ENCODE measurements at places on chromosomes 3 and 15. TPM values are rescaled to one million over a fixed set of nuclear protein-coding genes. Genes with fewer than 3 reads are reported as not detected.

GRCh38 chr15:48914717-48915116, 36.8 kb downstream of the EID1 start:
- H3K4me1 ChIP-seq, result no peaks in the 10 kb centered on the region
- no peaks in the 10 kb centered on the region for H3K36me3 ChIP-seq
- no peak overlapping the region for H3K4me3 ChIP-seq
- H3K27me3 ChIP-seq, result no peaks in the 10 kb centered on the region

- no peaks in the 10 kb centered on the region for H3K36me3 ChIP-seq
- H3K27ac ChIP-seq, result no peak overlapping the region
- no peaks in the 10 kb centered on the region for H3K27me3 ChIP-seq
- H3K4me3 ChIP-seq, result no peak overlapping the region
- H3K4me1 ChIP-seq, result no peaks in the 10 kb centered on the region
- DNase-seq, result no peak
Observed at GRCh38 chr3:113541519-113541918, 9.2 kb downstream of the SIDT1 start.

- DNase-seq, result no peak
- no peak overlapping the region for H3K4me3 ChIP-seq
- no peaks in the 10 kb centered on the region for H3K4me1 ChIP-seq
Observed at GRCh38 chr3:140832883-140833282, 108.8 kb upstream of the SLC25A36 start.

- no peaks in the 10 kb centered on the region for H3K27me3 ChIP-seq
- no peaks in the 10 kb centered on the region for H3K4me1 ChIP-seq
- no peak overlapping the region for H3K27ac ChIP-seq
- H3K4me3 ChIP-seq, result no peak overlapping the region
- no peak for DNase-seq
Observed at GRCh38 chr3:129768728-129769127, 124.8 kb downstream of the TMCC1 start.

DNA sequence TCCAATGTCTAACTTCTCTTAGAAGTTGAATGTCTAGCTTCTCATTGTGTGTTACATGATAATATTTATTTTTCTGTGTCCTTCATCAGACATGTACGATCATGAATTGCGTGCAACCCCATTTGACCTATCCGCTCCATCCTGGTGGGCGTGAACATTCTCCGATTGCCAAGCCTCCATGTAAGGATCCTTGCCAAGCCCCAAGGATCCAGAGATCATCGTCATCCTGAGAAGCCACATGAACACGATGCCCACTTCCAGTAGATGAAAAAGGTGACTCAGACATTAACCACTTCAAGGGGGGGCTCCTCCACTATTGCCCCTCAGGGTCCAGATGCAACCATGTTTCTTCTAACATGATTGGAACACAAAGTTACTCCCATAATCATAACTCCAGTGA, 25.5 kb upstream of the KNG1 start:
- no peaks in the 10 kb centered on the region for H3K4me1 ChIP-seq
- H3K27ac ChIP-seq, result no peak overlapping the region
- H3K4me3 ChIP-seq, result no peak overlapping the region
- H3K36me3 ChIP-seq, result no peaks in the 10 kb centered on the region

- H3K4me1 ChIP-seq, result peaks cover 3% of the 10 kb centered on the region
- no peaks in the 10 kb centered on the region for H3K27me3 ChIP-seq
- no peaks in the 10 kb centered on the region for H3K36me3 ChIP-seq
- H3K27ac ChIP-seq, result no peak overlapping the region
- no peak for DNase-seq
Observed at GRCh38 chr3:177714945-177715344, 517.7 kb upstream of the TBL1XR1 start.

- no peaks in the 10 kb centered on the region for H3K27me3 ChIP-seq
- no peak for DNase-seq
- H3K36me3 ChIP-seq, result no peaks in the 10 kb centered on the region
- H3K4me3 ChIP-seq, result no peak overlapping the region
- no peaks in the 10 kb centered on the region for H3K4me1 ChIP-seq
- H3K27ac ChIP-seq, result no peak overlapping the region
Observed at GRCh38 chr3:89955156-89955555, 847.7 kb downstream of the EPHA3 start.

- H3K27me3 ChIP-seq, result no peaks in the 10 kb centered on the region
- H3K36me3 ChIP-seq, result no peaks in the 10 kb centered on the region
- H3K27ac ChIP-seq, result no peak overlapping the region
- DNase-seq, result no peak
- peaks cover 16% of the 10 kb centered on the region for H3K4me1 ChIP-seq
Observed at GRCh38 chr3:58355179-58355578, 22.5 kb downstream of the PXK start.

GRCh38 chr15:39736412-39737195, 46.0 kb downstream of the FSIP1 start:
- no peak overlapping the region for H3K4me3 ChIP-seq
- H3K4me1 ChIP-seq, result no peaks in the 10 kb centered on the region
- H3K27me3 ChIP-seq, result no peaks in the 10 kb centered on the region

GRCh38 chr15:51075826-51076523, 18.7 kb downstream of the TNFAIP8L3 start:
- no peaks in the 10 kb centered on the region for H3K27me3 ChIP-seq
- H3K4me3 ChIP-seq, result no peak overlapping the region
- no peak overlapping the region for H3K27ac ChIP-seq
- H3K4me1 ChIP-seq, result peaks cover 7% of the 10 kb centered on the region
- no peak for DNase-seq

- DNase-seq, result no peak
- H3K4me1 ChIP-seq, result no peaks in the 10 kb centered on the region
- no peak overlapping the region for H3K27ac ChIP-seq
- no peak overlapping the region for H3K4me3 ChIP-seq
- H3K27me3 ChIP-seq, result no peaks in the 10 kb centered on the region
Observed at GRCh38 chr15:55829826-55830225, 86.9 kb upstream of the PRTG start.

DNA sequence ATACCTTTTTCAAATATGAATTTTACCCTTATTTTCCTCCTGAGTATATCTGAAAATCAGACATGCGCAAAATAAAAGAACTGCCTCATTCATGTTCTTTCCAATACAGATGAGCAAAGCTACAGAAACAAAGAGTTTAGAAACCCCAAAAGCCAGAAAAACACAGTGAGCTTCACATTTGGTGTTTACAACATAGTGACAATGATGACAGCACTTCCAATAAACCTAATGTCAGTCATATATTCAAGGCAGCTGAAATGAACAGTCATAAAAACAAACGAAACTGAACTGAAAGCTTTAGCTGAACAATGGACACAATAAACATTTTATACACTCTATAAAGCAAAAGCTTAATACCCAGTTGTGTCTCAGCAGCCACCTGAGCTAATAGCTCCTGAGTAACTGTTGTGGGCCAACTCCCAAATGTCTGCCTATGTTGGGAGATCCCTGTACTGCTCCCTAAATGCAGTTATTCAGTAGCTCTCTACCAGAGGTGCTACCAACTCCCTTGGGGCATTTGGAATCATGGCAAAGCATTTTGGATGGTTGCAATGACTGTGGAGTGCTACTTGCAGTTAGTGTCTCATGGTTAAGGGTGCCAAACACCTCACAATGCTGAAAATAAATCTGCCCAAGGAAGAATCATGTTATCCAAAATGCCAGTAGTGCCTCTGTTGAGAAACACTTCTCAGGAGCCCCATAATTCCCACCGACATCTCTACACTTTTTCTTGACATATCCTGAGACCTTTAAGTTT, 131.5 kb downstream of the TGFBR2 start:
- H3K4me1 ChIP-seq, result no peaks in the 10 kb centered on the region
- H3K4me3 ChIP-seq, result no peak overlapping the region
- no peak for DNase-seq
- no peak overlapping the region for H3K27ac ChIP-seq

- no peak overlapping the region for H3K27ac ChIP-seq
- no peaks in the 10 kb centered on the region for H3K27me3 ChIP-seq
- DNase-seq, result no peak
- no peaks in the 10 kb centered on the region for H3K36me3 ChIP-seq
- no peak overlapping the region for H3K4me3 ChIP-seq
Observed at GRCh38 chr15:86178845-86179244, 99.2 kb downstream of the AGBL1 start.

DNA sequence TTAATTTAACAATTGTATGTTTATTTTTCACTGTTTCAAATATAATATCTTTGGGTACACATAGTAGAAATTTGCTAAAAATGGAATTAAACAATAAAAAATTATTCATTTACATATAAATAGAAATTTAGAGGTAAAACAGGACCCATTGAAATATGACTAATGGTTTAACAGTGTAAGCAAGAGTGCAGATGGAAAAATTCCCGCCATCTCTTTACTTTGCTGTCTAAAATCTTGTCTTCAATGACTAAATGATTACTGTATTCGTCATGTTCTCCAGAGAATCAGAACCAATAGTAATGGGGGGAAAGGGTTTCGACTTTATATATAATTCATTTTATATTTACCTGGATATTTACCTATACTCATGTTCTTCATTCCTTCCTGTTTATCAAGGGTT, 163.1 kb downstream of the IL1RAP start:
- no peak overlapping the region for H3K27ac ChIP-seq
- DNase-seq, result no peak
- H3K4me3 ChIP-seq, result no peak overlapping the region
- H3K36me3 ChIP-seq, result no peaks in the 10 kb centered on the region

GRCh38 chr3:34388830-34389229, 590.4 kb downstream of the PDCD6IP start:
- peaks cover 3% of the 10 kb centered on the region for H3K4me1 ChIP-seq
- no peak overlapping the region for H3K27ac ChIP-seq
- H3K27me3 ChIP-seq, result no peaks in the 10 kb centered on the region
- H3K36me3 ChIP-seq, result no peaks in the 10 kb centered on the region
- DNase-seq, result no peak

DNA sequence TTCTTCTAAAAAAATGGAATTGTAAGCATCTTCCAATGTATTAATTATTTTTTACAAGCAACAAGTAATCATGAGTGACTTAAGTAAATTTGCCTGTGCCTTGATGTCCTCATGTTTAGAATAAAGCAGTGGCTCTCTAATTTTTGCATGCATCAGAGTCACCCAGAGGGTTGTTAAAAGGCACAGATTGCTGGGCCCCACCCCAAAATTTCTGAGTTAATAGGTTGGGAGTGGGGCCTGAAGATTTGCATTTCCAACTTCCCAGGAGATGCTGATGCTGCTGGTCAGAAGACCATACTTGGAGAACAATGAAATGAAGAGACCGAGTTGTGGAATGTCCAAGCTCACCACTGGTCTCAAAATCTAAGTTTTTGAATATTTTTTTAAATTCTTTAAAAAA, 70.2 kb downstream of the ARHGAP31 start:
- peaks cover 16% of the 10 kb centered on the region for H3K4me1 ChIP-seq
- H3K27ac ChIP-seq, result no peak overlapping the region
- no peaks in the 10 kb centered on the region for H3K27me3 ChIP-seq
- no peak overlapping the region for H3K4me3 ChIP-seq
- peaks cover 43% of the 10 kb centered on the region for H3K36me3 ChIP-seq

GRCh38 chr15:57911247-57911646, 154.3 kb downstream of the ALDH1A2 start:
- no peak for DNase-seq
- H3K27ac ChIP-seq, result no peak overlapping the region
- no peak overlapping the region for H3K4me3 ChIP-seq
- peaks cover 3% of the 10 kb centered on the region for H3K27me3 ChIP-seq

DNA sequence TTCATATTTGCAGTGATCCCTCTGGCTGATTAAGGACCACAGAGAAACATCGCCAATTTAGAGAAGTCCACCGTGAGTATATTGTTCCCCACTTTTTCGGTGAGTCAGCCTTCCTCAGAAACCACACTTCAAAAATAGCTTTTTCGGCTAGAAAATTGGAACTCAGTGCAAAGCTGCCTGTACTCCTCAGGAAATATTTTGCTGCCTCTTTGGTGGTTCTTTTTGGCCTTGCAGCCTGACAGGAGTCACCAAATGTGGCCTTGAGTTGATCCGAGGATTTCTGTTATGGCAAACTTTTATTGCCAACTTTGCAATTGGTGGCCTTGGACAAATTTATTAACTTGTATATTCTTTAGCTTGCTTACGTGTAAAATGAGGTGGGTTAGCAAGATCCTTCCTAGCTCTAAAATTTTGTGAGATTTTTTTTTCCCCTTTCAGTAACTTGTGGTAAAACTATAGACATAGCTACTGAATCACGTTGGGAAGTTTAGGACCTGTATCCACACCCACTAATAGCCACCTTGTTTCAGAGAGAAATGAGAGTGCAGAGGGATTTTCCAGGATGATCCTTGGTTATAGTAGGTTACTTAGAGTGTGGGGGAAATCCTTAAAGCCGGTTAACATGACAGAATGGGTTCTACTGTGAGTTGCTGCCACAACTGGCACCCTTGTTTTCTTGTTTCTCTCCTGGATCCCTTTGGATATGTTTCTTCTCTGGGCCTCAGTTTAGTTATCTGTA, 9.9 kb downstream of the ARL6IP5 start:
- no peak for DNase-seq
- H3K4me3 ChIP-seq, result no peak overlapping the region
- H3K27ac ChIP-seq, result peak overlapping the region; percentile 69
- H3K36me3 ChIP-seq, result peaks cover 10% of the 10 kb centered on the region
- H3K27me3 ChIP-seq, result no peaks in the 10 kb centered on the region
- H3K4me1 ChIP-seq, result peaks cover 81% of the 10 kb centered on the region

GRCh38 chr3:156978481-156978961, 152.4 kb downstream of the LEKR1 start:
- DNase-seq, result no peak
- H3K4me1 ChIP-seq, result no peaks in the 10 kb centered on the region
- H3K4me3 ChIP-seq, result no peak overlapping the region
- H3K36me3 ChIP-seq, result no peaks in the 10 kb centered on the region

- H3K4me1 ChIP-seq, result no peaks in the 10 kb centered on the region
- H3K36me3 ChIP-seq, result no peaks in the 10 kb centered on the region
Observed at GRCh38 chr3:158447408-158447807, 123.6 kb upstream of the MLF1 start.

- no peaks in the 10 kb centered on the region for H3K4me1 ChIP-seq
- H3K27me3 ChIP-seq, result no peaks in the 10 kb centered on the region
- H3K4me3 ChIP-seq, result no peak overlapping the region
Observed at GRCh38 chr3:2940062-2940461, 170.1 kb downstream of the IL5RA start.

GRCh38 chr15:21261396-21261964, 178.8 kb downstream of the POTEB3 start:
- H3K27me3 ChIP-seq, result no peaks in the 10 kb centered on the region
- H3K27ac ChIP-seq, result no peak overlapping the region
- DNase-seq, result peak; percentile 73
- H3K4me3 ChIP-seq, result no peak overlapping the region
- H3K36me3 ChIP-seq, result no peaks in the 10 kb centered on the region
- no peaks in the 10 kb centered on the region for H3K4me1 ChIP-seq

GRCh38 chr3:47261301-47261700, 21.3 kb downstream of the KIF9 start:
- H3K36me3 ChIP-seq, result no peaks in the 10 kb centered on the region
- peak; percentile 29 for DNase-seq
- H3K4me3 ChIP-seq, result no peak overlapping the region
- H3K4me1 ChIP-seq, result no peaks in the 10 kb centered on the region
- no peak overlapping the region for H3K27ac ChIP-seq

- no peak for DNase-seq
- H3K27ac ChIP-seq, result no peak overlapping the region
- no peak overlapping the region for H3K4me3 ChIP-seq
- no peaks in the 10 kb centered on the region for H3K36me3 ChIP-seq
- H3K4me1 ChIP-seq, result no peaks in the 10 kb centered on the region
Observed at GRCh38 chr15:87846746-87847145, 409.8 kb downstream of the NTRK3 start.

The PDIA5 gene
- total RNA-seq, result 33.6 TPM

The TCF12 gene
- total RNA-seq, result 103 TPM

The BBS4 gene
- 18.1 TPM for total RNA-seq

The SYNPR gene
- total RNA-seq, result not detected

The PTH1R gene
- total RNA-seq, result 14.9 TPM

The GOLGA6D gene
- not detected for total RNA-seq

The MUSTN1 gene
- 5.4 TPM for total RNA-seq

The ROPN1 gene
- not detected for total RNA-seq

The SAMMSON gene
- total RNA-seq, result not detected

The PLCL2 gene
- total RNA-seq, result 9.1 TPM
